Activated naive CD4-positive, alpha-beta T cell (primary cell): ENCODE measurements at places on chromosomes 6 and 20.

DNA sequence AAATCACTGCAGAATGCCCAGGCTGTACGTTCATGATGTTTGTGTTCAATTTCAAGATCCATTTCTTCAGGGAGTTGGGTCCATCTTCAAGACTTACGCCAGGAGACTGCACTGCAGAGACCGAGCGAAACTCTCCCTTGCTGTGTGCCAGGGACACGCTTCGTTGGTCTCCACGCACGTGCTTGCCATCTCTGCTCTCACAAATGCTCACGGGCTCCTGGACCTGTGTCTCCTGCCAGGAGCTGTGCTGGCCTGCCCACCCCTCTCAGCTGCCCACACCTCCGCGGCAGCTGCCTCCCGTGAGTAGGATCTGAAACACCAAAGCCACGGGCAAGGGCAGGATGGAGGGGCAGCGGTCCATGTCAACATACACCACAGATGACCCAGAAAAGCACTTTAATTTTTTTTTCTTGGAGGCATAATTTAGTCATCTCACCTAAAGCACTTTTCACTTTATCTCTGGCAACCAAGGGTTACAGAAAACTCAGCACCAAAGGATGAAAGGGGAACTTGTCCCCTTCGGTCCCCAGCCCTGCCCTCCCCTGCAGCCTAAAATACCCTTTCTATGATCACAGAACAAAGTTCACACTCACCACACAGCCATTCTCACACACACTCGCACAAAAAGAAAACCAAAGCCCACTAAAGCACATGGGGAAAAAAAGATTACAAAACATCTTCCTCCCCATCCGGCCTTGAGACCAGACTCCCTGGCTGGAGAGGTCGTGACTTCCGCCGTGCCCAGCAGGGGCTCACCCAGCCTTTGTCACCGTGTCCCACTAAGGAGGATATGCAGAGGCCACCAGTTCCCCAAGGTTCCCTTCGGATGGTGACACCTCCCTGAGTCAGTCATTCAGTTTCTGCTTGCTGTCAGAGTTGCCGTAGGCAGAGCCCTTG, 137.9 kb downstream of the AGPAT4 start:
- no peak for DNase-seq

DNA sequence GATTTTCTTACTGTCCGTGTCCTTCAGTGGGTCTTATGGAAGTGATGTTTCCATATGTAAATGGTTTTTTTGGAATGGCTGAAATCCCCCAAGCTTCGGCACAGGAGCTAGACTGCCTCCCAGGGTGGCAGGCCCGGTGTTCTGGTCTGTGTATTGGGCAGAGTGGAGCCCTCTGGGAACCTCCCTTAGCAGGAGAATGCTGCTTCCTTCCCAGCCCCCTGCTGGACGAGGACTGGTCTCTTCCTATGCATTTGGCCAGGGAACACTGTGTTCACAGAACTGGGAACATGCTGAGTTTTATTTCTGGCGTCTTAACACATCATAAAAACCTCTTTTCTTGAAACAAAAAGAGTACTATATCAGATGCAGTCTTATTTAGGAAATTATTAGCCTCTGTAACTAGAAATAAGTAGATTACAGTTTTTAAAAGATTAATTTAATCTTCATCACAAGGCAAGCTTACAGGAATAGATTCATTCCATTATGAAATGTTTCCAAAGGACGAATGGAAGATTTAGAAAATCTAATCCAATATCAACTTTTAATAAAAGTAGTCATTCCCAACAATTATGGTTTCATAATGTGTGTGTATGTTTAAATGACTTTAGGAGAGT, 56.6 kb downstream of the SYTL3 start:
- no peak for DNase-seq

DNA sequence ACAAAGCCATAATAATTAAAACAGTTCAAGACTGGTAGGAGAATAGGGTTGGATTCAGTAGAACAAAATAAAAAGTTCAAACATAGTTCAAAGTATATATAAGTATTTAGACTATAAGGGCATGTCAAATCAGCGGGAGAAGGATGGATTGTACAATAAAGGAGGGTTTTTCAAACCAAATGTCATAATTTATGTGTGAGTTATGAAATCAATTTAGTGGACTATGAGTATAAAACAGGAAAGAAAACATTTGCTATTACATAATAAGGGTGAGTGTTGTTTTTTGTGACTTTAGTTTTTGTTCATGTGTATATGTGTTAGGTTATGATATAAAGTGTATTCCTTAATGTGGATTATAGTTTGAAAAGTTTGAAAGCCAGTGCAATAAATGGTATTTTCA, 10.6 kb downstream of the ORC3 start:
- no peak for DNase-seq

- no peak for DNase-seq
Measured at GRCh38 chr6:149846321-149846720, 17.8 kb downstream of the LRP11 start.

DNA sequence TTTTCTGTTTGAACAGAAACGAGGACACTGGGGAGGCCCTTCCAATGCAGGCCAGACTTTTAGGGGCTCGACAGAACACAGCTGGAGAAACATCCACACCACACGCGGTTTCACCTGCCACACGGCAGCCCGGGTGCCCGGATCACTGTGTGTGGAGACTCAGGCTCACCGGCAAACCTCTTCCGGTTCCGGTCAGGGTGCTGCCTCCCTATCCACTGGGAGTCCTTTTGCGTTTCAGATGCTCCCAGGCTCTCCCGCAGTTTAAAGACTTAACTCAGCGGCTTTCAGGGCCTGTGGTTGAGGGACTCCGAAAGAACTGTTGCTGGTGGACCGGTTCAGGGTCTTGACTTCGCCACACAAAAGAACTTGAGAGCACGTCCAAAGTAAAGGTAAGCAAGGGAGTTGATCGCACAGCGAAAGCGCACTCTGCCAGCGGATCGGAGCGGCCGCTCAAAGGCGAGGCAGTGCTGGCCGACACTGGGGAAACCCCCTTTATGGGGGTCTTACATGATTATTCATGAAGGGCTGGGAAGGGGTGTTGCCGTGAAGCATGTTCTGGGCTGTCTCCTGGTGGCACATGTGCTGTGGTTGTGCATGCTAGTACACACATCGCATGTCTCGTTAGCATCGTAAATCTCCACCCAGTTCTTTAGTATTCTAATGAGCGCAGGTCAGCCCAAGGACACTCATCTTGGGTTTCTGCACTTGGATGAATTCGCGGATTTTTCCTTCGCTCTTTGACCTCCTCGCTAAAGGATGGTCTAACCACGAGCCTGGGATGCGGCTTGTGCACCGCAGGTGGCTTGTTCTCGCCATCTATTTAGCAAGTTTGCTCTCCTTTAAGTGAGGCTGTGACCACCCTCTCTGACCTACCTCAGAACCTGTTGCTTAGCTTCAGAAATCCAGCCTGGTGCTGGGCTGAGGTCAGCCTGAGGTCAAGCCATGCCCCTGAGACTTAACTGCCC, 180.3 kb downstream of the CDH26 start:
- DNase-seq = no peak

GRCh38 chr6:44269921-44270525, at the start of gene TMEM151B:
Gene TMEM151B, plus strand, starts transcription at chr6:44270450. Its CDS starts 293 bp downstream, at chr6:44270743.
- no peak for DNase-seq

GRCh38 chr6:39114388-39114703, 640 bp downstream of the SAYSD1 start:
- DNase-seq = no peak

GRCh38 chr6:85641522-85641896, 1.2 kb downstream of the SYNCRIP start:
- no peak for DNase-seq

GRCh38 chr20:60263725-60264709, 305.8 kb downstream of the CDH26 start:
- DNase-seq = no peak

DNA sequence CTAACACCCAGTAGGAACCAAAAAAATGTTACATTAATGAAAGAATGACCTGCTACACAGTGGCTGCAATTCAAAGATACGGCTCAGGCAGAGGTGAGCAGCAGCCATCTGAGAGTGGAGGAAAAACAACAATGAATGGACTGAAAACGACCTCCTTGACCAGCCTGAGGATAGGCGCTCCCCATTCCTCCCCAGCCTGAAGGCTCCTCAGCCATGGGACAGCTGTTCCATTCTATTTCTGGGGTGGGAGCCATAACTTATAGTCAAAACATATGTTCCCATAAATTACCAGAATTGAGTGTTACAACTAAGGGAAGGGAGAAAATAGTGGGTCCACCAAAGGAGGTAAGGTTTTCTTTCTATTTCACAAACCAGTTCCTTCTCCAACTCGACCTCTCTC, 27.2 kb downstream of the FYN start:
- no peak for DNase-seq

GRCh38 chr20:33561692-33562601, 72.1 kb downstream of the CBFA2T2 start:
- DNase-seq = no peak

- no peak for DNase-seq
Measured at GRCh38 chr6:89035252-89036101, 45.1 kb upstream of the PNRC1 start.

GRCh38 chr6:91704531-91704930, 1117.7 kb upstream of the MAP3K7 start:
- no peak for DNase-seq

- no peak for DNase-seq
Measured at GRCh38 chr6:134525190-134525868, 207.4 kb upstream of the SGK1 start.

DNA sequence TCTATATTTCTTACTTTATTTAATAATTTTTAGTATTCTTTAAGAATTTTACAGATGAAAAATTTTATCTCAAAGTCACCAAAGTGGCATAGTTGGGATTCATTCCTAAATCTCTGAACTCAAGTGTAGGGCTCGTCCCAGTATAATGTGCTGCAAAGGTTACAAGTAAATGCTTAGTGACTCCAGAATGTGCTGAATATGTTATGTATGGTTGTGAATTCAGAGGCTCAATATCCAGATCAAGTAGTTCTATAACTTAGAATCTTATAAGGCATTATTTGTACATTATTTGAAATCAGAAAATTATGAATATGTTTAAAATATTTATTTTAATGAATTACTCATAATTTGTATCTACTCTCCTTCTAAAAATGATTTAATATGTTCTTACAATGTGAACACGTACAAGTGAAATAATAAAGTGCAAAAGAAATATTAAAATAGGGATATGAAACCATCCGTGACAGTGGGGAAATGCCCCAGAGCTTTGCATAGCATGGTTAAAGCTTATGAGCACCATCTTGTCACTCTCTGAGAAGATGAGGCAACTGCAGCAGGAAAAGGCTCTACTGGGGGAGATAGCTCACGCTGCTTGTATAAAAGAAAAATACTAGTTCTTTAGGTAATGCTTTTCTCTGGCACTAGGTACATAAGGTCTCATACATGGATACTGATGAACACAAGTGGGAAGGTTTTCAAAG, 259.0 kb downstream of the FOXC1 start:
- no peak for DNase-seq

GRCh38 chr6:71929047-71929446, 42.7 kb downstream of the RIMS1 start:
- no peak for DNase-seq

DNA sequence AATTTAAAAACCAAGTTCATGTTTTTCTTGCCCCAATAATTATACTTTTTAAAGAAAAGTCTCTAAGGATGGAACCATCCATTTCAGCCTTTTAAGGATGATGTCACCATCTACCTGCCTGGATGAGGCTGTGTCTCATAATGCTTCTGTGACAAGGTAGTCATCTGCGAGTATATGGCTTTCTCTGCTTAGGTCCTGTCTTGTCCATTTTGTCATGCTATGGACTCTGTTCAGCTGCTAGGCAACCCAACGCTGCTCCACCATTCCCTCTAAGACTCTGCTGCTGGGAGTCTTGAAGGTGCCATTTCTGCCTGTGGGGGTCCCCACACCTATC, 459.8 kb upstream of the RUNX2 start:
- DNase-seq = no peak

DNA sequence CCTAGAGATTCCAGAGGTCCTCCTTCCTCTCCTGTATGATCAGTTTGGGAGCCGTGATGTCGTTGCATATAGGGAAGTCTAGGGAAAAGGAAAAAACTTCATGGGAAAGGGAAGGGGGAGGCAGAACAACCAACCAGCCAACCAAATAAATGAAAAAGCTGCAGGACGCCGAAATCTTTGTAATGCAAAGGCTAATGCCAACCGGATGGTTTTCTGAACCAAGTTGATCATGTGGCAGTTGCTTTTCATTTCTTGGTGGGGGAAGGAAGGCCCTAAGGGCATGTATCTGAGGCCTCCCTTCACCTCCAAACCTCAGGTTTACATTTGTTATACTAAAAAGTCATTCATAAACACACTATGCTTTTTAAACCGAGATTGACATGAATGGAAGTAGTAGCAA, 167.2 kb downstream of the ARID1B start:
- no peak for DNase-seq

DNA sequence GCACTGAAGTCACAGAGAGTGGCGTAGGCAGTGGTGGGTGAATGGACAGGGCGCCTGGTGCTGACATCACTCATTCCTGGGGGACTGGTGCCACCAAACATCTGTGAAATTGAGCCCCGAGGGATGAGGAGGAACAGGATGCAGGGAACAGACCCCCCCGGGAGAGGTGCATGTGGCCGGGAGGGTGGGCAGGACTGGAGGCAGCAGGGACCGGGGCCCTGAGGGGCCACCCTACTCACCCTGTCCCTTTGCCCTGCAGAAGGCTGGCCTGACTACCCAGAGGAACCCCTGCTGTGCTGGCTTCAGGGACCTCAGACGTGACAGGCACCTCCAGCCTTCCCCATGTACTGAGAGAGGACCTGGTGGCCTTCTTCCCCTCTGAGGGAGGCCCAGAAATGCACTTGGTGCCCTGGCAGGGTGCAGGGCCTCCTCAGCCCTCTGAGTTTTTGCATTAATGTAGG, 25.1 kb downstream of the SYNDIG1 start:
- no peak for DNase-seq

DNA sequence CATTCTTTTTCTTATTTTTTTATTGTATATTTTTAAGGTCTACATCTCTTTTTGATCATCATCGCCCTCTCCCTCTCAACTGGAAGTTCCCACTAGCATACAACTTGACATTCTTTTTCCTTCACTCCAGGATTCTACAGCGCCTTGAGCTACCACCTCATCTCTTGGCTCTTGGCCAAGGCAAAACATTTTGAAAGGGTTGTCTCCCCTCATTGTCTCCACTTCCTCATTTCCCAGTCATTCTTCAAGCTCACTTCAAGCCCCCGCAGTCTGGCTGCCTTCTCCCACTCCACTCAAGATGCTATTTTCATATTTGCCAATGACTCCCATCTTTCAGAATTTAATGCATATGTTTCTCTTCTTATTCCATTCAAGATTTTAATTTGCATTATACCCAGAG, 63.0 kb downstream of the OPN5 start:
- no peak for DNase-seq

DNA sequence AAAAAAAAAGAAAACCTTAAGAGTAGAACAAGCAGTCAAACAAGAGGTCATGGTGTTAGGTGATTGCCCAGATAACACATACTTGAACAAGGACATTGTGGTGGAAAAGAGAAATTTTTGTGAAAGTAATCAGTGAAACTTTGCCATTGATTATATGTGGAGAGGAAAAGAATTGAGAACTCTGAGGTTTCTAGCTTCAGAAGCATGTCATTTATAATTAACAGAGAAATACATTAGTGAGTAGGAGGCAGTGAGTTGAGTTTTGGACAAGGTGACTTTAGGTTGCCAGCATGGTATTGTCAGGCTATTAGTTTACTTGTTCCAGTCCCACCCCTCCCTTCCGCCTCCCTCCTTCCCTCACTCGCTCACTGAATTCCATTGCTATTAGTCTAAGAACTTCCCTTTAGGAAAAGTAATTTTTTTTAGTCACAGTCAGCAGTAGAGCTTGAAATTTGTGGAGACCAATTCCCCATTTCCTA, 17.2 kb downstream of the TAB2 start:
- DNase-seq = no peak
